ENCODE measurements at places on chromosomes 11 and 22.
A peak's percentile ranks its signal among the peaks of the same experiment; 100 is the strongest.

GRCh38 chr11:35147235-35147634 is 8.3 kb downstream of the CD44 start:
- no peak for DNase-seq

DNA sequence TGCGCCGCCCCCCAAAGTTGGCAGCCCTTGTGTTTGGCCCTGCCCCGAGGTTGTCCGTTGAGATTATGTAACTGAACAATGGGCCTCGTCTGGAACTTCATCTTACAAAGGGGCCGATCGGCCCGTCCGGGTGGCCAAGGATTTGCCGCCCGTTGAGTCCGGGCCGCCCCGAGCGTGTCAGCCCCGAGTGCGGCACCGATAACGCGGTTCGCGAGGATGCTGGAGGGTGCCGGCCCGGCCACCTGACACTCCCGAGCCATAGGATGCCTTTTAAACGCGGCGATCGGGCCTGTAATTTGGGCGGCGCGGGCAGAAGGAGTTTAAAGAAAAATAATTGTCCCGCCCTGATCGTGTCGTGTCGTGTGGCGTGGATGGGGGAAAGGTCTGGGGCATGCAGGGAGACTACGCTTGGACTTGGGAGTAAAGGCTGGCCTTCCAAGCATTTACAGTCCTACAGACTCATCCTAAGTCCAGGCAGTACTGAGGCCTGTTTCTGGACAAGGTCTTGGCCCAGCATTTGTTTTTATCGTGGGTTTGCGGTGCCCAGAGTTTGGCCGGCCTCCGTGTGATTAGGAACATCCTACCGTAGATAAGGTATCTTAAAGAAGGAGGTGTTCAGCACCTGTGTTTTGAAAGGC is 1.3 kb downstream of the WEE1 start:
- no peak for DNase-seq

DNA sequence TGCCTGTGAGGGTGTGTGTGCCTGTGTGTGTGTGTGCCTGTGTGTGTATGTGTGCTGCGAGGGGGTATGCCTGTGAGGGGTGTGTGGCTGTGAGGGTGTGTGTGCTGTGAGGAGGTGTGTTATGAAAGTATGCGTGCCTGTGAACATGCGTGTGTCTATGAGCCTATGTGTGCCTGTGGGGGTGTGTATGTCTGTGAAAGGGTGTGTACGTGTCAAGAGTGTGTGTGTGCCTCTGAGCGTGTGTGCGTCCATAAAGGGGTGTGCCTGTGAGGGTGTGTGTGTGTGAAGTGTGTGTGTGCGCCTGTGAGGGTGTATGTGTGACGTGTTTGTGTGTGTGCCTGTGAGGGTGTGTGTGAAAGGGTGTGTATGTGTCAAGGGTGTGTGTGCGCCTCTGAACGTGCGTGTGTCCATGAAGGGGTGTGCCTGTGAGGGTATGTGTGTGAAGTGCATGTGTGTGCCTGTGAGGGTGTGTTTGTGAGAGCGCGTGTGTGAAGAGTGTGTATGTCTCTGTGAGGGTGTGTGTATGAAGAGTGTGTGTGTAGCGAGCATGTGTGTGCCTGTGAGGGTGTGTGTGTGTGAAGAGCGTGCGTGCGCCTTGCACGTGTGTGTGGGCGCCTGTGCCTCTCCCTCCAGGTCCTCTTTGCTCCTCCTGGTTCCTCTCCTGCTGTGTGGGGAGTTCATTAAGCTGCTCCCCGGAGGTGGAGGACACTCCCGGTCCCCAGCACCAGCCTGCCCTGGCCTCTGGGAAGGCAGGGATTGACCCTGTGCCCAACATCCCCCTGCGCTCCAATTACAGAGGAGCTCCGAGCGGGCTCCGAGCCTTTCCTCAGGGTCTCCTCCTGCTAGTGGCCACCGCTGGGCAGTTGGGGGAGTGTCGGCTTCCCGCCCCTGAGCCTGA is 53.3 kb downstream of the CACNA1I start:
- no peak for DNase-seq

GRCh38 chr22:30890686-30891442 is 77.7 kb downstream of the MORC2 start:
- no peak for DNase-seq

GRCh38 chr11:117299351-117300282 is 8.5 kb downstream of the BACE1-AS start:
- no peak for DNase-seq

- peak; percentile 48 for DNase-seq
Measured at GRCh38 chr11:45079943-45080719, 66.3 kb upstream of the PRDM11 start.

DNA sequence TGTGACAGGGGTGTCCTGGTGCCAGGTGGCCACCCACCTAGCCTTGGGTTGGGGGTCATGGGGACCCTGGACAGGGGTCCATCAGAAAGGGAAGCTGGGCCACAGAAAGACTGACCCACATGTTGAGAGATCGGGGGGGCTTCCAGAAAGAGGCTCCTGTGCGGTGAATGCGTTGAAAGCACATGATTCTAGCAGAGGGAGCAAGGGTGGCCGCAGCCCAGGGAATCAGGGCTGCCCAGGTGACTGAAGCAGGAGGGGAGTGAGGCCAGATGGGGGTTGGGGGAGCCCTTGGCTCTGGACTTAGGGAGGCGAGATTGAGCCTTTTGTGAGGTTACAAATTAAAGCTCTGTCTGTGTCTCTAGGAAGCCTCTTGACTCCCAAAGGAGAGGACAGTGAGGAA is 80.7 kb downstream of the MORC2 start:
- no peak for DNase-seq

DNA sequence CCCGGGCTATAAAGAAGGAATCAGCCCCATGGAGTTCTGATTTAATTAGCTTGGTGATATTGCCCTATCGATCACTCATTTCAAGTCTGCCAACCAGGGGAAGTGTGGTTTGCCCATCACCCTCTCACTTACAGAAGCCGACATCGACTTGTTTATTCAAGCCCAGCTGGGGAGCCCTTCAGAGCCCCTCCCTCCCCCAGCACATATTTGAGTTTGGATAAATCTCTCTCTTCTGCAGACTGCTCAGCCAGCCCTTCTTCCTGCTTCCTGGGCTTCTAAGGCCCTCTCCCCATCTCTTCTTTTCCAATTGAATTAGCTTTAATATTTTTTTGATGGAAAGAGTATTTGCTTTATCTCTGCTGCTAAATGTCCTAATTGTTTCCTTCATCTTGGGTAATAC is 299.0 kb downstream of the MIAT start:
- no peak for DNase-seq

GRCh38 chr11:5225480-5225871 is 1.4 kb downstream of the HBB start:
- DNase-seq: no peak

GRCh38 chr11:26229257-26229656 is 102.7 kb upstream of the ANO3 start:
- DNase-seq: no peak

DNA sequence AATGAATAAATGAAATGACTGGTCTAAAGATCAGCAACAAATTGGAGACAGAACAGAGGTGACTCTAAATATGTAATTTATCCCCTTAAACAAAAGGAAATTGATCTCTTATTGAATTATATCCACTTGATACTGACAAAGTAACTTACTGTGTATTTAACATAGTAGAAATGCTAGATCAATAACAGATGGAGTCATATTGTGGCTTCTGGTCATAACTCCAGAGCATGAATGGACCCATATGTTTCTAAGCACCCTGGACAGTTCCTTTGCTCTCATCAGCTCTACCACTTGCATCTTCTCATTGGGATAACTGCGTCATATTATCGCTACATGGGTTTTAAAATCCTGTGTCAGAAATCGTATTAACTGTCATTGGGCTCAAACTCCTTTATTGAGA is 222.3 kb downstream of the ETS1 start:
- DNase-seq: no peak

DNA sequence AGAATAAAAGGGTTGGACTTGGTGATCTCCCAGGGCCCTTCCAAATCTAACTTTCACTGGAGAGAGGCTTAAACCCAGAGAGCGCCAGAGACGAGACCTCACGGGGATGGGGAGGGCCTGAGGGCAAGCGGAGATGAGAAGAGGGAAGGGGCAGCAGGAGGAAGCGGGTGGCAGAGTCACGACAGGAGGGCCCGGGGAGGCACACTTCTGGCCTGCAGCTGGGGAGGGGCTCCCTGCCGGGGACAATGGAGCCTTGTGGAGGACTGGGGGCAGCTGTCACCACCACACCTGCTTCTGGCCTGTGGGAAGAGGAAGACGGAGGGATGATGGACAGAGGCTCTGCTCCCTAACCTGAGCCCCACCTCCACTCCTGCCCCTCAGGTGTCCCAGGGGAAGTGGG is 40.2 kb downstream of the PDE2A start:
- DNase-seq: no peak

- DNase-seq: no peak
Measured at GRCh38 chr11:127028648-127029047, 28.1 kb upstream of the KIRREL3 start.

GRCh38 chr11:70176940-70177689 is 26.0 kb upstream of the FADD start:
- DNase-seq: no peak

- DNase-seq: no peak
Measured at GRCh38 chr11:81339521-81339920, 1394.1 kb downstream of the FAM181B start.

DNA sequence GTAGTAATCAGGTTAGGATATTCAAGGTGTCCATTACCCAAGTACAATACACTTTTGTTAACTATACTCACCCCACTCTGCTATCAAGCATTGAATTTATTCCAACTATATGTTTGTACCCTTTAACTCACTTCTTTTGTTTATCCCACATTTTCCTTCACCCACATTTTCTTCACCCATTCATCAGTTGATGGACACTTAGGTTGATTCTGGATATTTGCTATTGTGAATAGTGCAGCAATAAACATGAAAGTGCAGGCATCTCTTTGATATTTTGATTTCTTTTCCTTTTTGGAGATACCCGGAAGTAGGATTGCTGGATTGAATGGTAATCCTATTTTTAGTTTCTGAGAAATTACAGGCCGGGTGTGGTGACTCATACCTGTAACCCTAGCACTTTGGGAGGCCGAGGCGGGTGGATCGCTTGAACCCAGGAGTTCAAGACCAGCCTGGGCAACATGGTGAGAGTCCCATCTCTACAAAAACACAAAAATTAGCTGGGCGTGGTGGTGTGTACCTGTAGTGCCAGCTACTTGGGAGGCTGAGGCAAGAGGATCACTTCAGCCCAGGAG is 6.5 kb downstream of the TMEM25 start:
- DNase-seq: no peak

- DNase-seq: no peak
Measured at GRCh38 chr22:36979016-36979910, 40.0 kb downstream of the TST start.

DNA sequence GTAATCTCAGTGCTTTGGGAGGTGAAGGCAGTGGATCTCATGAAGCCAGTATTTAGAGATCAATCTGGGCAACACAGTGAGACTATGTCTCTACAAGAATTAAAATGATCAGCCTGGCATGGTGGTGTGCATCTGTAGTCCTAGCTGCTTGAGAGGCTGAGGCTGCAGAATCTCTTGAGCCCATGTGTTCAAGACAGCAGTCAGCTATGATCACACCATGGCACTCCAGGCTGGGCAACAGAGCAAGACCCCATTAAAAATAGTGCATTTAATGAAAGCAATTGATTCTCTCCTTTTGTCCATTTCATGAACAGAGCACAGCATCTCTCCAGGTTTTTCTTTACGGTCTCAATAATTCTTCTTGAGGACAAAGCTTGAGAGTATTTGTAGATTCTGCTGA is 11.3 kb upstream of the CARD16 start:
- no peak for DNase-seq

DNA sequence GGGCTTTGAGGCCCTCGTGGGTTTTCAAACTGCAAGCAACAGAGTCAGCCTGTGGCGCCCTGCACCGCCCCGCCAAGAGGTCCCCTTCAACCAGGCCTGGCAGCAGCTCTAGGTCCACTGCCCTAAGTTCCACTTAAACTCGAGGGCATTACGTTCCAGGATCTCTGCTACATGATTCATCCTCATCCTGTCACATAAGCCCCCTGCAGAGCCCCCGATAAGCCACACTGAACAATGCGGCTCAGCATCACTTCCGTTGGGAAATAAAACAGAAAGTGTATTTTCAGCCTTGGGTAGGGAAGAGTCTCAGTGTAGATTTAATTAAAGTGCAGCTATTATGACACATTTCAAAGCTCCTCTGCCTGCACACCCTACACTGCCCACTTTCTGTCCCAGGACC is 24.6 kb downstream of the SULT4A1 start:
- DNase-seq: no peak

- DNase-seq: no peak
Measured at GRCh38 chr11:65945941-65946558, 770 bp downstream of the TSGA10IP start.

DNA sequence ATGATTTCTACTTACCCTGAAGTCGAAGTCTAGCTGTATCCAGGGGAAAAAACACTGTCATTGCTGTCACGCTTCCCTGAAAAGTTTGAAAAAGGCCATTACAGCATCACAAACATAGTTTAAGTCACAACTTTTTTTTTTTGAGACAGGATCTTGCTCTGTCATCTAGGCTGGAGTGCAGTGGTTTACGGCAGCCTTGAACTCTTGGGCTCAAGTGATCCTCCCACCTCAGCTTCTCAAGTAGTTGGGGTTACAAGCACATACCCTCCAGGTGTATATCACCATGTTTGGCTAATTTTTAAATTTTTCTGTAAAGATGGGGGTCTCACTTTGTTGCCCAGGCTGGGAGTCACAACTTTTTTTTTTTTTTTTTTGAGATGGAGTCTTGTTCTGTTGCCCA is 20.1 kb downstream of the SLC25A17 start:
- no peak for DNase-seq

- no peak for DNase-seq
Measured at GRCh38 chr11:134350381-134350780, 18.6 kb downstream of the GLB1L2 start.

DNA sequence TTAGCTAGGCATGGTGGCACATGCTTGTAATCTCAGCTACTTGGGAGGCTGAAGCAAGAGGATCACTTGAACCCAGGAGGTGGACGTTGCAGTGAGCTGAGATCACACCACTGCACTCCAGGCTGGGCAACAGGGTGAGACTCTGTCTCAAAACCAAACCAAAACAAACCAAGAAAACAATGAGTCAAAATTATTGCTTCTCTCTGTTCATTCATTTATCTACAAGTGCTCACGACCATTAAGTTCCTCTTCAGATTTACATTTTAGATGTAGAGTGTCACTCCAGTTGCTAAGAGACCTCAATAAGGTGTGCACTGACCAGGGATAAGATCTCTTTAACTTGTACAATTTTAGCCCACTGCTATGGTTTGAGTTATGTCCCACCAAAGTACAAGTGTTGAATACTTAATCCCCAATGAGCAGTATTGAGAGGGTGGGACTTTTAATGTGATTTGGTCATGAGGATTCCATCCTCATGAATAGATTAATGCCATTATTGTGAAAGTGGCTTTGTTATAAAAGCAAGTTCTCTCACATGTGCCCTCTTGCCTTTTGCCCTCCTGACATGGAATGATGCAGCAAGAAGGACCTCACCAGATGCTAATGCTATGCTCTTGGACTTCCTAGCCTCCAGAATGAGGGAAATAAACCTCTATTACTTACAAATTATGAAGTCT is 7.8 kb downstream of the HNRNPUL2 start:
- DNase-seq: no peak

GRCh38 chr11:84144531-84144930 is 858.4 kb upstream of the CCDC90B start:
- DNase-seq: peak; percentile 84

Data from globus pallidus (tissue), 1 donor.